Lung microvascular endothelial cell (primary cell): ENCODE measurements at places on chromosomes 4 and X. TPM values are rescaled to one million over a fixed set of nuclear protein-coding genes. Genes with fewer than 3 reads are reported as not detected.

The SMIM14 gene
- total RNA-seq = 12.6 and 17.7 TPM in 2 replicates

The XAGE2 gene
- total RNA-seq = not detected in 2 replicates

The CXCL9 gene
- total RNA-seq = not detected in 2 replicates

The SPANXD gene
- total RNA-seq = not detected in 2 replicates

The CYTL1 gene
- total RNA-seq = 4.6 and 17.0 TPM in 2 replicates

The GRIPAP1 gene
- 12.4 and 19.6 TPM in 2 replicates for total RNA-seq

The LPAR4 gene
- under 0.01 TPM in 1 of 2 replicates, not detected in the other for total RNA-seq

The SEPSECS gene
- 5.9 and 6.7 TPM in 2 replicates for total RNA-seq

The F8A3 gene
- 0.44 and 0.60 TPM in 2 replicates for total RNA-seq

The PRPS2 gene
- 9.9 and 12.6 TPM in 2 replicates for total RNA-seq

The IL2 gene
- total RNA-seq = not detected in 2 replicates

The PPEF2 gene
- total RNA-seq = under 0.01 TPM in 1 of 2 replicates, not detected in the other

The UGT8 gene
- not detected in 2 replicates for total RNA-seq

The GPRASP2 gene
- 9.8 and 10.9 TPM in 2 replicates for total RNA-seq

The ADH1C gene
- not detected in 2 replicates for total RNA-seq

The SYP gene
- total RNA-seq = under 0.01 TPM in 2 replicates

The IL1RAPL1 gene
- 0.22 TPM in 1 of 2 replicates, not detected in the other for total RNA-seq

The OPRPN gene
- total RNA-seq = not detected in 2 replicates

The GAGE12E gene
- not detected in 2 replicates for total RNA-seq

The HPGD gene
- not detected in 2 replicates for total RNA-seq

The GNRHR gene
- not detected in 2 replicates for total RNA-seq

The CC2D2A gene
- 2.8 TPM in 2 replicates for total RNA-seq

The DNAAF6 gene
- not detected in 2 replicates for total RNA-seq

The PI4K2B gene
- 18.5 and 24.6 TPM in 2 replicates for total RNA-seq

The STX18 gene
- total RNA-seq = 13.1 and 14.1 TPM in 2 replicates

The GPR119 gene
- total RNA-seq = not detected in 2 replicates

The HPRT1 gene
- total RNA-seq = 9.1 and 12.2 TPM in 2 replicates

The ENPP6 gene
- not detected in 2 replicates for total RNA-seq

The VSIG4 gene
- not detected in 2 replicates for total RNA-seq

The APLN gene
- 9.3 and 28.8 TPM in 2 replicates for total RNA-seq

The ODAM gene
- total RNA-seq = not detected in 2 replicates

The CXorf65 gene
- not detected in 2 replicates for total RNA-seq

The AKAP4 gene
- not detected in 2 replicates for total RNA-seq

The CCDC110 gene
- total RNA-seq = 0.44 and 0.60 TPM in 2 replicates
